ENCODE measurements at places on chromosomes 4 and X.

DNA sequence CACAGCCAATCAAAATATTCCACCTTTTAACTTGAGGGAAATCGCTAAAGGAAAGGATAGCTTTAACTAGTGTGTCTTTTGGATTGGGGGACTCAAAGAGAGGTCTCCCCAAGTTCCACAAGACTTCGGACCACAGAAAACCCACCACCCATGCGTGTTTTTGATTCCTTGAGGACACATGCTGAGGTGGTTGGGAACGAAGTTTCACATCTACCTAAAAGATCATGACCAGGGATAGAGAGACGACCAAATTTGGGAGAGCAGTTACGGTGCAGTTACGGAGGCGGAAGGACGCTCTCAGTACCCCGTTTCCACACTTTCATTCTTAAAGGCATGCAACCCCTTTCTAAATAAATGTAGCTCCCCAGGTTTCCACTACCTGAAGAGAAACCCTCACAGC lies 1.1 kb downstream of the PCYT1B start:
- DNase-seq, result no peak

GRCh38 chr4:80141543-80141942 lies 55.8 kb upstream of the PRDM8 start:
- no peak for DNase-seq

DNA sequence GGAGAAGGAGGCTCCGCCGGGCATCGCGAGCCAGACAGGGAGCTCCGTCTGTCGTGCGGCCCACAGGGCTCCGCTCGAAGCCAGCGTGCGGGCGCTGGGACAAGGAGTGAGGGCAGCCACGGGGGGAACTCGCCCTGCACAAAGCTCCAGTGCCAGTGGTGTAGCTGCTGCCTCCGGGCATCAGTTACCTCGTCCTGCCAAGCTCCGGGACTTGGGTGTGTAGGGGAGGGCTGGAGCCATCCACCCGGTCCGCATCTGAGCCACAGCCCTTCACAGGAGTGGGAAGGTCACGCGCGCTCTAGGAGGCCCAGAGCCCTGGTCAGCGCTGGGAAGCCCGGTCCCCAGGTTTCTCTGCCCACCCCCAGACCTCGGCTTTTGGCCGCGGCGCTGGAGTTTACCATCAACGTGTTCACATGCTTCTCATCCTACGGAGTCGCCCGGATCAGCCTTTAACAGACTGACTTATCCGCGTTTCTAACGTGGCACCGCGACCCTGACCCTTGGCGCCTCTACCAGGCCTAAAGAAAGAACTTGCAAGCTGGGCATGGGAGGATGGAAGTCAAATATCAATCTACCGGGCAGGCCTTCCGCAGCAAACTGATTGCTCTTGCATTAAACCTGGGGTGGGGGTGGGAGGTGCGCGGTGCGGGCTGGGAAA lies 8.4 kb upstream of the PRDM8 start:
- DNase-seq, result no peak

GRCh38 chr4:159049780-159050375 lies 53.0 kb upstream of the RAPGEF2 start:
- DNase-seq, result no peak

DNA sequence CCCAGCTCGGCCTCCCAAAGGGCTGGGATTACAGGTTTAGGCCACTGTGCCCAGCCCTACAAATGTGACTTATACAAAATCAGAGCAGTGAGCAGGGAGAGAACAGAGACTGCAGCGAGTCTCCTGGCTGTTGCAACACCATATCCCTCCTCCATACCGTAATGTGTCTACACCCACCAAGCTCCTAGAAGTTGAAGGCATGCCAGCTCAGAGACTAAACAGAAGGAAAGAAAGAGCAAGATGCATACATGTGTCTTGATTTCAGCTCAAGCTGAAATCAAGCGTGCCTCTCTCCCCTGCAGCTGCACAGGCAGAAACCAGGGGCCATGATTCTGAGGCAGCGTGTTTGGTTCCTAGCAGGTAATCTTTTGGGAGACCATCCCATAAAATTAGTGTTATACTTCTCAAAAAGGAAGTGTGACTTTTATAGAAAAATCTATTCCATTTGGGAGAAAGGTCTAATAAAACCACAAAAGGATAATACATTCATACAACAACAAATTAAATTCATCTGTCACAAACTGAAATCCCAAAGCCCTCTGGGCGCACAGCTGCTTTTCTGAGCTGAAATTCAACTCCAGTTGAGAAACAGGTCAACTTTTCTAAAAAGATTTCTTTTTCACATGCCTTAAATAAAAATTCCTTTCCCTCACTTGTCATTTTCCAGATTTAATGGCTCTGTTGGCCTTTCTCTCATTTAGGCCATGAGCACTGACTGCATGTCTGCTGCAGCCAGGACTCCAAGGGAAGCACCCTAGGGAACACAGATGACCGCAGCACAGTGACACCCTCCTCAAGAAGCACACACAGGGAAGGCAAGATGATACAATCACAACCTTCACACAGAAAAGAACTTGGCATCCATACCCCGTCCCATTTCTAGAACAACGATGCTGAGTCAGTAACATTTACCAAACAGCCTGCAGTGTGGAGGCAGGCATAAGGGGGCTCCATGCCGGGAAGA lies 34.4 kb downstream of the AFAP1 start:
- DNase-seq, result peak; percentile 94

- no peak for DNase-seq
Measured at GRCh38 chrX:134528960-134529359, 69.0 kb downstream of the HPRT1 start.

GRCh38 chr4:160251522-160252170 lies 1148.8 kb downstream of the RAPGEF2 start:
- DNase-seq, result no peak

DNA sequence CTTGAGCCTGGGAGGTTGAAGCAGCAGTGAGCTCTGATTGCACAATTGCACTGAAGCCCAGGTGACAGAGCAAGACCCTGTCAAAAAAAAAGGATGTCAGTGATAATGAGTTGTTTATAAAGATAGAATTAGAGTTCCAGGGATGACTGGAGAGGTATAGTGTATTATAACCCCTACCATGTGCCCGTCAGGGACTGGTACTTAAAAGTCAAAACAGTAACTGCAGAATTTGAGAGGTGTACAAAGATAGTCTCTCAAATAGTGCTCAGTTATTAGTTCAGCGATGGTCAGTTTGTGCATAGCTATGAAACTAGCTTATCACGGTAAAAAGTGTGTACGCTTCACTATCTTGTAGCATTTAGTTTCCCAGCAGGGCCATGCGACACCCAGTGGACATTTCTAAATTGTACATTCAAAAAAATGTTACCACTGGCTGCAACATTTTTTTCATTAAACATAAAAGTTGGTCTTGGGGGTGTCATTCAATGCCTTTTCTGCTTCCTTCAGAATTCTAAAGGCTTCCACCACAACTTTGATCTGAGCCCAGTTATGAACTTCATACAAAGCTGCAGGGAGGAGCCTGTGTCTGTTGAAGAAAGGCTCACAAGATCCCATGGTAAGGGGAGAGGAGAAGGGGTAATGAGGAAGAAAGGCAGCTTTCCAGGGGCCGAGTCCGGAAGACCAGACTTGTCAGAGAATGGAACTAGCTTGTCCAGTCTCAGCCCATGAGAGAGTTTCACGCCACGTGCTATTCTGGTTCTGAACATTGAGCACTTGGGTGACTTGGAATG lies 9.2 kb upstream of the GYG2 start:
- no peak for DNase-seq

DNA sequence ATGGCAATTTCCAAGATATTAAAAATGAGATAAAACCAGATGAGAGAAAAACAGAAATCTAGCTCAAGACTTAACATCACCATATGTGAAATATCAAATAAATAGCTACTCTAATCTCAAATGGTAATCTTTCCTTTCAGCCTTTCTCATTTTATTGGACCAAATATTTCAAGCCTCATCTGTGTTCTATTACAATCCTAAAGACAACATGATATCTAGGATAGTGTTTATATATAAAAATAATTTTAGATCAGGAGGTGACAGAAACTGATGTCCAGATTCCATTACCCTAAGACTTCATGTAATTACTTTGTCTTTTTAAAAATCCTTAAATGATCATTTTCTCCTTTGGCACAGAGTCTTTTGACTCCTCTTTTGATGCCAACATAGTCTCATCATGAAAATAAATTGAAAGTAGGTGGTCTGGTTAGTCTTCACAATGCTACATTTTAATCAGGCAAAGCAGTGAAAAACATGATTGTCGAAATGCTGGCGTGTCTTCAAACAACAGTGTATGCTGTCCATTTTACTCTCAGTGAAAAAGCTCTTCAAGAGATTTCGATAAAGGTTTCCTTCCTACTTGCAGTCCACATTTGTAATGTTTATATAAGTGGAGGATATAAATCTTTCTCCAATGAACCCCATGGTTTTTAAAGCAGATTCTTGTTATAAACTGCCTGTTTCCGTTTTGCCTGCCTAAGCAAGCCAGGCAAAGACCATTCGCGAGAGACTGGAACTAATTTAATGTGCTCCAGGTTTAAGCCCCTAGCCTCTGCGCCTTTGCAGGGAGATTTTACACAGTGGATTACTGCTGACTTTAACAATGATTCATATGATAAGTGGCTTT lies 169.8 kb downstream of the SCFD2 start:
- DNase-seq, result peak; percentile 88

DNA sequence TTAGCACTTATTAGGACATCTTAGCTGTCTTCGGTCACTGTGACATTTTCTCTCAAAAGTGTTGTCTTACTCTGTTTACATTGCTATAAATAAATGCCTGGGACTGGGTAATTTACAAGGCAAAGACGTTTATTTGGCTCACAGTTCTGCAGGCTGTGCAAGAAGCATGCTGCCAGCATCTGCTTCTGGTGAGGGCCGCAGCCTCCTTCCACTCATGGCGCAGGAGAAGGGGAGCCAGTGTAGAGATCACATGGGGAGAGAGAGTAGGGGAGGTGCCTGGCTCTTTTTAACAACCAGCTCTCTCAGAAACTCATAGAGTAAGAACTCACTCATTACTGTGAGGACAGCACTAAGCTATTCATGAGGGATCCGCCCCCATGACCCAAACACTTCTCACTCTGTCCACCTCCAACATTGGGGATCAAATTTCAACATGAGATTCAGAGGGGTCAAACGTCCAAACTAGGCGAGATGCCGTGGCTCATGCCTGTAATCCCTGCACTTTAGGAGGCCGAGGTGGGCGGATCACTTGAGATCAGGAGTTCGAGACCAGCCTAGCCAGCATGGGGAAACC lies 43.5 kb upstream of the HERC6 start:
- no peak for DNase-seq

DNA sequence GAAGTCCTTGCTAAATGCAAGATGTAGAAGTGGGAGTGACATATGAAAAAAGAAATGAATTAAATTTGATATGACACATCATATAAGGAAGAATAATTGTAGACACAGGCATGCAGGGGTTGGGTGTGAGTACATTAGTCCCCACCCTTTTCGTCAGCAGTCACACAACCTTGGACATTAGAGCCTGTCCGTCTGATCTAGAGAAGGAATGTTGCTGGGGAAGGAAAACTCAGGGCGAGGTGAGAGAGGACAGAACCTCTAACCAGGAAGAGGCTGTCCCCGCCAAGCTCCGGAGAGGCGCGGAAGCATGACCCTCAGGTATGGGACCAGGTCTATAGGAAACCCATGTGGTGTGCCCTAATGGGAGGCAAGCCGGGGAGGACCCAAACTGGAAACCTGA lies 102.1 kb downstream of the RELL1 start:
- DNase-seq, result no peak

DNA sequence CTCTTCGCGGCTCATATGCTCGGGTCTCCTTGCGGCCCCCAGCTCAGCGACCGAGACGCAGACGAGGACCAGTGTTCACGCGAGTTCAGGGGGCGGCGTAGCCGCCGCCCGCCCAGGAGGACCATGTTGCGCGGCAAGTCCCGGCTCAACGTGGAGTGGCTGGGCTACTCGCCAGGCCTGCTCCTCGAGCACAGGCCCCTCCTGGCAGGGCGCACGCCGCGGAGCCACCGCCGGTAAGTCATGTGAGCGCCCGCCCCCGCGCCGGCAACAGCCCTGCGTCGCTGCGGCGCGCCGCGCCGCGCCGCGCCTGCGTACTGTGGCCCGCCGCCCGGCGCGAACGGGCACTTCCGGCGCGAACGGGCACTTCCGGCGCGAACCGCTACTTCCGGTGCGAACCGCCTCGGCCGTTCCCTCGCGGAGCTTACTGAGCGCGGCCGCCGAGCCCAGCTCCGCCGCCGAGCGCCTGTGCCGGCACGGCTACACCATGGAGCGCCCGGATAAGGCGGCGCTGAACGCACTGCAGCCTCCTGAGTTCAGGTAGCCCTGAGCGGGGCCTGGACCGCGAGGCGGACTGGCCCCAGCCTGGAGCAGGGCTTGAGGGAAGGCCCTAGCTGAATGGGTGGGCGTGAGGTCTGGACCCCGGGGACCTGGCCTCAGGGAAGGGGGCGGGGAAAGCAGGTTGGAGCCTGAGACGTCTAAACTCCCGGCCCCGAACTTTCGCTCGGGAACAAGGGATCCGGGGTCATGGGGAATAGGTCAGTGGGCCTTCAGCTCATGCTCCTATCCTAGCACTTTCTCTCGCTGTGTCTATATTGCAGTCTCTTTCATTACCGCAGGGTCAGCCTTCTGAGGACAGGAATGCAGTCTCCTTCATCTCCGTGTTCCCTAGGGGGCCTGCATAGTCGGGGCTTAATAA lies at the start of gene VMA21:
Gene VMA21, plus strand, starts transcription at position 382 of the 916 bp plus-strand sequence. Its CDS starts 103 bp downstream, at position 485.
- DNase-seq, result peak; percentile 69

DNA sequence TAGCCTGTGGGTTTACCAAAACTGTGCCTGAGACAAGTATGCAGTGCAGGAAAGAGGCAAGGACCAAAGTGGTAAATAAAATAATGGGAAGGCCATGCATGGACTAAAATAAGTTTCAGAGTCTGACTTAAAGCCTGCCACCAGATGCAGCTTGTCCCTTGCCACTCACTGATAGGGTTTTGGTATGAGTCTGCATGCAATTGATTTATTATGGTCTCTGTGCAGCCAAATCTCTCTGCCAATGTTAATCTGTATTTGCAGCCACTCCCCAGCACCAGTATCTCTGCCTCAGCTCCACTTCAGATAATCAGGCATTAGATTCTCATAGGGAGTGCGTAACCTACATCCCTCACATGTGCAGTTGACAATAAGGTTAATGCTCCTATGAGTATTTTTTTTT lies 5.5 kb upstream of the FGF2 start:
- DNase-seq, result no peak

DNA sequence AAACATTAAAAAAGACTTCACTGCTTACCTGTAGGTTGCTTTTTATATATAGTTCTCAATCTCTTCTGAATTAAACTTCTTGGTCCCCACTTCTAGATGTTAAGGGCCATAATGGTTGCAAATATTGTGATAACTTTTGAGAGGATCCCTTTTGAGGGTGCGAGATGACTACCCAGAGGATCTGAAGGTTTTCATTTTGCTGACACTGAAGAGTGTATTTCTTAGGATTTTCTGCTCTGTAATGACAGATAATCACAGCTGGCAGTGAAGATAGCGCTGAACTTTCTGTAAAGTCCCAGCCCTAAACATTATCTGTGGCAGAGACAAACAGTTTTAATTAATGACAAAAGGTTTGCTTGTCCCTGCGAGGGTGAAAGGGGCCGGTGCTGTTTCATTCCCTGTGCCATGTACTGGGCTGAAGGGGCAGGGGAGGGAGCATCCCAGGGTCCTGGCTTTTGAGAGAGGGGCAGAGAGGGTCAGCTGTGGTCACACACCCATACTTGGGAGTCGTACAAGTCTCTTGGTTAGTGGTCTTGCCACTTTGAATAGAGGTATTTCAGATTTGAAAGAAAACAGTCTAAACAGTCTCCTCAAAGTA lies 22.2 kb downstream of the CLCN4 start:
- DNase-seq, result no peak

All from fibroblast of skin of left quadriceps (primary cell).